ENCODE measurements at places on chromosomes 16 and 17. TPM values are rescaled to one million over a fixed set of nuclear protein-coding genes. Genes with fewer than 3 reads are reported as not detected.

GRCh38 chr16:70691223-70692129 is 5.6 kb upstream of the MTSS2 start:
- H3K27ac ChIP-seq = no peak overlapping the region
- no peak for DNase-seq
- no peaks in the 10 kb centered on the region for H3K27me3 ChIP-seq
- no peaks in the 10 kb centered on the region for H3K36me3 ChIP-seq
- H3K4me3 ChIP-seq = no peak overlapping the region
- H3K4me1 ChIP-seq = peaks cover 8% of the 10 kb centered on the region

GRCh38 chr17:56125830-56126819 is 27.1 kb upstream of the ANKFN1 start:
- H3K4me3 ChIP-seq = no peak overlapping the region
- H3K27ac ChIP-seq = no peak overlapping the region
- DNase-seq = no peak
- H3K4me1 ChIP-seq = no peaks in the 10 kb centered on the region
- H3K36me3 ChIP-seq = no peaks in the 10 kb centered on the region

GRCh38 chr17:34840750-34841149 is 120.5 kb downstream of the CCT6B start:
- peaks cover 53% of the 10 kb centered on the region for H3K4me1 ChIP-seq
- DNase-seq = peak; percentile 13
- peaks cover 5% of the 10 kb centered on the region for H3K27me3 ChIP-seq
- H3K4me3 ChIP-seq = no peak overlapping the region
- H3K27ac ChIP-seq = no peak overlapping the region

DNA sequence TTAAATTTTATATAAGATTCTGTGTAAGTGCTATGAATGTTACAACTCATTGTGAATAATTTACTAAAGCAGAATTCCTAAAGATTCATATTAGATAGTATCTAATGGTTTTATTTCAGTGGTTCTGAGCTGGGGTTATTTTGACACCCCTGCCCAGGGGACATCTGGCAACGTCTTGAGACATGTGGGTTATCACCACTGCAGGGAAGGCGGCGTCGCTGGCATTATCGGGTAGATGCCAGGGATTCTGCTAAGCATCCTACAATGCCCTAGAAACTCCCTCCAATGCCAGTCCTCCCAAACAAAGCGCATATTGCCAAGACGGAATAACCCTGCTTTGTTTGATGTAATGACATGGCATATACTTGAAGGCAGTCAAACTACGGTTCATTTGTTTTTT is 372.3 kb upstream of the ZFHX3 start:
- H3K4me3 ChIP-seq = no peak overlapping the region
- H3K4me1 ChIP-seq = no peaks in the 10 kb centered on the region
- DNase-seq = no peak
- H3K27me3 ChIP-seq = no peaks in the 10 kb centered on the region

DNA sequence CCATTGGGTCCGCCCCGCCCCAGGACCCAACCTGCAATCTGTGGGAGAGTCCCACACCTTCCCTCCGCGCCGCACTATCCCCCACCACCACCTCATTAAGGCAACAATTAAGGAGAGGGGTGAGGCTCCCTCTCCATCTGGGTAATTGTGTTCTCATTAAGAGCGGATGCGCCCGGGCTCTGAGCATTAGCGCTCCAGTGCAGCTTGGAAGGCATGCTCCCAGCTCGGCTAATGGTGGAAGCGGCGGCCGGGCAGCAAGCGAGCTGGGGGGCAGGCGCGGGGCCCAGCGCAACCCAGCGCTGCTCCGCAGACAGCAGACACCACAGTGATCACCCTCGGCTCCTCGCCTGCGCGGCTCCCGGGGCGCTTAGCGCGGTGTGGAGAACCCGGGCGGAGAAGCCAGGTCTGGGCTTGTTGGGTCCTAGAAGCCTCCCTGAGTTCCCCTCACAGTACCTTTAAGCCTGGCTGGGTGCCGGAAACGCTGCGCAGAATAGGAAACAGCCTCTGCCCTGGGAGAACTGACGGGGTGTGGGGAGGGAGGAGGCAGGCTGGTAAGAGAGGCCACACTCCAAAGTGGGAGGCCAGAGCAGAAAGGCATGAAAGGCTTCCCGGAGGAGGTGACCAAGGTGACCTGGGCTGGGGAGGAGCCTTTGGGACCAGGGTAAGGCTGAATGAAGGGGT is 6.4 kb downstream of the CBLN1 start:
- H3K27ac ChIP-seq = no peak overlapping the region
- peaks cover 16% of the 10 kb centered on the region for H3K27me3 ChIP-seq
- H3K4me3 ChIP-seq = no peak overlapping the region

The COX6A2 gene
- total RNA-seq = not detected

The COPZ2 gene
- total RNA-seq = 8.3 TPM

GRCh38 chr16:54342966-54343365 is 56.4 kb upstream of the IRX3 start:
- no peak overlapping the region for H3K4me3 ChIP-seq
- no peaks in the 10 kb centered on the region for H3K36me3 ChIP-seq
- H3K4me1 ChIP-seq = no peaks in the 10 kb centered on the region
- no peak overlapping the region for H3K27ac ChIP-seq

DNA sequence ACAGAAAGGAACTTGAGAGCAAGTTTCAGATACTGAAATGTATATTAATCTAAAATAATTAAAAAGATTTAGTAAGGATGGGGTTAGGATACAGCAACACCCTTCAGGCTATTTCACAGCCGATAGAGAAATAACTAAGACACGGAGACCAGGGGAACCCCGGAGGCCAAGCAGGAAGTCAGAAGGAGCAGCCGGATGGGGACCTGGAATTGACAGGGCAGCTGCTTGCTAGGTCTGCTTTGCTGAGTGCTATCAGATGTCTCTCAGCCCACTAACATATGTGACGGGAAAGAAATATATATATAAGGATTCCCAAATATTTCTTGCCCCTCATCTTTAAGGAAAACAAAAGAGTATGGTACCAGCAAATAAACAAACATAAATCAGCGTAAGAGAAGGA is 154.1 kb upstream of the CDH5 start:
- DNase-seq = no peak
- no peaks in the 10 kb centered on the region for H3K36me3 ChIP-seq
- no peak overlapping the region for H3K27ac ChIP-seq

GRCh38 chr17:14318109-14318917 is 17.4 kb downstream of the HS3ST3B1 start:
- no peak overlapping the region for H3K27ac ChIP-seq
- H3K4me3 ChIP-seq = no peak overlapping the region
- H3K36me3 ChIP-seq = no peaks in the 10 kb centered on the region
- peaks cover 53% of the 10 kb centered on the region for H3K4me1 ChIP-seq
- no peak for DNase-seq

All from CD8-positive, alpha-beta memory T cell (primary cell).